ENCODE measurements at places on chromosomes 1 and 21.
A peak's percentile ranks its signal among the peaks of the same experiment; 100 is the strongest.

DNA sequence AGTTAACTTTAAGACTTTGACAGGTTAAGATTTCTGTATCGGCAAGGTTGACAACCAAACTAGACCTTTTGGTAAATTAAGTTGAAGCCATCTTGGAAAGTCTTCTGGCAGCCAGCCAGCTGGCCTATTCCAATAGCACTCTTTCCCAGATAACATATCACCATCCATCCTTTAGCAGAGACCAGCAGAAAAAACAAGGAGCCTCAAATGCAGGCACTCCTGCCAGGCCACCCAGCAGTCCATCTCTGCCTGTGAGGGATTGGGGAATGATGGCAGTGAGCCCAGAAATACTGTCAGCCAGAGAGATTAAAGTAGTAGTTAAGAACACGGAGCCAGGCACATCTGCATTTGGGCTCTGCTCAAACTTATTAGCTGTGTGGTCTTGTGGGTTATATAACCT is 19.4 kb downstream of the ZBTB40 start:
- no peak for DNase-seq

DNA sequence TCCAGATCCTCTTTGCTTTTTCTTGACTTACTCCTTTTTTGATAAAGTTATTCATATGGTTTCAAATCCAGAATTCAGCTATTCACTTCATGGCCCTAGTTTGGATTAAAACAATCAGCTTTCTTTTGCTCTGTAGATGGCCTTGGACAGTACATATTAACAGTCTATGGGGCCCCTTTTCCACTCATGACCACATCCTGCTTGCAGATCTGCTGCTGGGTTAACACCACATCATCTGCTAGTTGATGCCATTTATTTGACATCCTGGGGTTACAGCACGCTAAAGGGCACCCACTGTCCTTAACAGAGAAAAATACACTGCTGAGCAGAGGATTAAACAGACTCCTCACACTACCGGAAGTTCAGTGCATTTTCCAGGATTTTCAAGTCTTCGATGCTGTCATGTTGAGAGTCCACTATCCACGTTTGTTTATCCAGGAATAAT is 941 bp upstream of the IFI16 start:
- DNase-seq = no peak

GRCh38 chr1:184954232-184954995 is 19.9 kb downstream of the NIBAN1 start:
- peak; percentile 34 for DNase-seq

DNA sequence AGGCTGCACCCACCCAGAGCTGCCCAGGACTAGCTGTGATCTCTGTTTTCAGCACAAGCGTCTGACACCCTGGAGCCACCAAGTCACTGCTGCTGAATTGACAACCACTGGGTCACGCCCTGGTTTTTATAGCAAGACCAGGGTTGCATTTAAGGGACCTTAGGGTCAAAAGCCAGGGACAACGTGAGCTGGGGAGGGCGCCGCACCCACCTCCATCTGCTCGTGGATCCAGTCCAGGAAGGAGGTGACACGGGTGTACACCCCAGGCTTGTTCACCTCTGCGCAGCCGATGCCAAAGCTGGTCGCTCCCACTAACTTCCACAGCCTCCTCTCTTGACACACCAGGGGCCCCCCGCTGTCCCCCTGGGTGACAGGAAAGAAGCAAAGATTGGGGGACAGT is 9.2 kb upstream of the TFF1 start:
- DNase-seq = no peak

DNA sequence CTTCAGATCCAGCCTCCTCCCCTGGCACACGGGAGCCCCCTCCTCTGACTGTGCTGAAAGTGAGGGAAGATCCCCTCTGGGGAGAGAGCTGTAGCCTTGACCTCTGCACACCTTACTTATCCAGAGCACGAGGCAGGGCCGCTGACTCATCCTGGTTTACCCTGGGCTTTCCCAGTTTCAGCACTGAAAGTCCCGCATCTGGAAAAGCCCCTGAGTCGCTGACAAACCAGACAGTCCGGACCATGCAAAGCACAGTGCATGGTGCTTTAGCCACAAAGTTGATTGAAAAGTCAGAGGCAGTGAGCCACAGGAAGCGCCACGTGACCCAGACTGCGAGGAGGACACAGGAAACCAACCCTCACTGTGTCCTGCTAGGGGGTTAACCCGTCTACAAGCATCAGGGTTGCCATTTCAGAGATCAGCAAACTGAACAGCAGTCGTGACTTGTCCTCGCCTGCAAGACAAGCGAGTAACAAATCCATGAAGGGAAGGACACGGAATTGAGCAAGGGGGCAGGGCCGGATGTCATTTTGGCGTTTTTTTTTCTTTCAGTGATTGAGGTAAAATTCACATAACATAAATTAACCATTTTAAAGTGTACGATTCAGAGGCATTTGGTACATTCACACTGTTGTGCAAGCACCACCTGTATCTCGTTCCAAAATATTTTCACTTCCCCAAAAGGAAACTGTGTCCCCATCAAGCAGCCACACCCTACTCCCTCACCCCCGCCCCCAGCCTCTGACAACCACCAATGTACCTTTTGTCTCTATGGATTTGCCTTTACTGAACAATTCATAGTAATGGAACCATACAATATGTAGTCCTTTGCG is 19.9 kb upstream of the IFNGR2 start:
- DNase-seq = peak; percentile 91

DNA sequence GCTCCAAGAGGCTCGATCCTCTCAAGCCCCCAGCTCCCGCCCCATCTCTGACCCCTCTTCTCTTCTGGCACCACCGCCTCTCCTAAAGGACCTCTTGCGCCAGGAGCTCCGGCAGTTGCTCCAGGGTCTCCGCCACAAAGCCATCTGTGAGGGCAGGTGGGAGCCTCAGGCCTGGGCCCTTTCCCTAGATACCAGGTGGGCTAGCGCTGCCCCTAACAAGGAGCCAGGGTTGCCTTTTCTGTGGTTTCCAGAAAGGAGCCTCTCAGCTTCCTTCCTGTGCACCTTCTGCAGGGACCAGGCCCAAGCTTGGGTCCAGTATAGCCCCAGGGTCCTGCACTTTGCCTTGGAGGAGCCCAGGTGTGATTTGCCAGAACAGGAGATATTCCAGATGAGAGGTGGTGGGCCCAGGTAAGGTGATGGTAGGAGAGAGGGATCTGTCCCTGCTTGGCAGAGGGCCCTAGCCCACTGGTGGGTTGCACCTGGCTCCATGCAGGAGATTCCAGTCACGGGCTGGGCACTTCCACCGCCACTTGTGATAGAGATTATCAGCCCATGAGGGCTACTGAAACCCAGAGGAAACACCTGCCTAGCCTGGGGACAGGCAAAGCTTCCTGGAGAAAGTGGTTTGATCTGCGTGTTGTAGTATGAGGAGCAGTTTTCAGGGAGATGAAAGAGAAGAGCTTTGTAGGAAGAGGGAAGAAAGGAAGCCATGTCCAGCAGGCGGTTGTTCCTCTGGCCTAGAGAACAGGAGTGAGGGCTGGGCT is 1.0 kb downstream of the CCDC24 start:
- DNase-seq = no peak
